ENCODE measurements at places on chromosomes 3 and 15.

- no peak for DNase-seq
Measured at GRCh38 chr15:33608714-33609113, 297.9 kb downstream of the RYR3 start.

GRCh38 chr3:89108291-89108550 is 800 bp downstream of the EPHA3 start:
- no peak for DNase-seq

- no peak for DNase-seq
Measured at GRCh38 chr3:105864212-105864611, 4.6 kb downstream of the CBLB start.

- no peak for DNase-seq
Measured at GRCh38 chr3:124200407-124200806, 208.5 kb upstream of the ROPN1 start.

GRCh38 chr3:20511863-20512505 is 326.0 kb upstream of the SGO1 start:
- DNase-seq: no peak

GRCh38 chr3:190017521-190018288 is 103.0 kb downstream of the P3H2 start:
- DNase-seq: no peak

GRCh38 chr15:100198442-100198841 is 143.3 kb downstream of the ADAMTS17 start:
- no peak for DNase-seq

DNA sequence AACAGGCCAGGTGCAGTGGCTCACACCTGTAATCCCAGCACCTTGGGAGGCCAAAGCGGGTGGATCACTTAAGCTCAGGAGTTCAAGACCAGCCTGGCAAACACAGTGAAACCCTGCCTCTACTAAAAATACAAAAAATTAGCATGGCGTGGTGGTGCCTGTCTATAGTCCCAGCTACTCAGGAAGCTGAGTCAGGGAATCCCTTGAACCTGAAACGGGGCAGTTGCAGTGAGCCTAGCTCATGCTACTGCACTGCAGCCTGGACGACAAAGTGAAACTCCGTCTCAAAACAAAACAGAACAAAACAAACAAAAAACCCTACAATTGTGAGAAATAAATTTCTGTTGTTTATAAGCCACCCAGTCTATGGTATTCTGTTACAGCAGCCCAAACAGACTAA is 94.7 kb downstream of the PIK3CB start:
- no peak for DNase-seq

DNA sequence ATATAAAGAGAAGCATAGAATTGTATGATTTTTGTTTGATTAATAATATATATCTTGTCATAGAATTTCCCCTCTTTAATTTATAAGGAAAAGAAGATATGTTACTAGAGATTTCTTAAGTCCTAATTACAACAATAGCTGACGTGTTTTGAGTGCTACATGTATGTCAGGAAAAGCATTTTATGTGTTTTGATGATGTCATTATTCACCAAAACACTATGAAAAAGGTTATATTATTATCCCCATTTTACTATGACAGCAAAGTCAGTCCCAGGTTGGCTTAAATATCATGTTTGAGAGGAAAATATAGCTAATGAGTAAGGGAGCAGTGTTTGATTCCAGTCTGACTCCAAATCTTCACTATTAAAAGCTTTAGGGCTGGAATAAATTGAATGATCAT is 428.4 kb upstream of the GOLIM4 start:
- DNase-seq: no peak

GRCh38 chr15:38885001-38885400 is 320.4 kb upstream of the RASGRP1 start:
- DNase-seq: no peak

DNA sequence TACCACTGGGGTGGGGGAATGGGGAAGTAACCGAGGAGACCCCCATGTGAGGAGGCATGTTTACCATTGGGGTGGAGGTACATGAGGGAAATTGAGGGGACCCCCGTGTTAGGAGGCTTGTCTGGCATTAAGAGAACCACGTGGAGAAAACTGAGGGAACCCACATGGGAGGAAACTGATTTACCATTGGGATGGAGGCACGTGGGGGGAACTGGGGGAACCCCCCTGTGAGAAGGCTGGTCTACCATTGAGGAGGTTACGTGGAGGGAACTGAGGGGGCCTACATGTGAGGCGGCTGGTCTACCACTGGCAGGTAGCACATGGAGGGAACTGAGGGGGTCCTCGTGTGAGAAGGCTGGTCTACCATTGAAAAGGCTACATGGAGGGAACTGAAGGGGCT is 159.4 kb downstream of the FBLN2 start:
- DNase-seq: peak; percentile 3

DNA sequence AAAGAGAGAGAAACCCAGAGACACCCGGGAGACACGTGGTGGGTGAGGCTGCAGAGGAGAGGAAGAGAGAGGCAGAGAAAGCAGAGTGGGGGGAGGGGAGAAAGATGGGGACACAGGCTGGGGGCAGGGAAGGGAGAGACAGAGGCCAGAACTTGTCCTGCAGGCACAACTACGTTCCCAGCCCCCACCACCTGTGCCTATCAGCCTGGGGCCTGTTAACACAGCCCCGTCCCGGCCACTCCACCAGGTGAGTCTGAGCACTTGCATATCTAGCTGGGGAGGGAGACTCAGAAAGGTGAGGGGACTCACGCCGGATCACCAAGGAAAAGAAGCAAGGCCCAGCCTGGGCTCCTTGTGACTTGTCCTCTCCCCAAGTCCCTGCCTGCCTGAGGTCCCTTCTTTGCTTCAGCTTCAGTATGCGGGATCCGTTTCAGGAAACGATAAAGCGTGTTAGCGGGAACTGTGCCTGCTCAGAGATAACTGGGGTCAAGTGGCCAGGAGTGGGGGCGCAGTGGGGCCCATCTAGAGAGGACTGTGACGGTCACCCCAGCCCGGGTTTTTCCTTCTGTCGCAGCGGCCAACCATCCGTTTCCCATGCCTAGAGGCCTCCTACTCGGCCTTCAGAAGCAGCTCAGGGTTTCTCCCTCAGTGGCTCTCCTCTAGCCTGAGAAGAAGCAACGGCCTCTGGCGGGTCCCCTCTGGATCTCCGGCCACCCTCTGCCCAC is 10.3 kb downstream of the LINGO1 start:
- DNase-seq: no peak

DNA sequence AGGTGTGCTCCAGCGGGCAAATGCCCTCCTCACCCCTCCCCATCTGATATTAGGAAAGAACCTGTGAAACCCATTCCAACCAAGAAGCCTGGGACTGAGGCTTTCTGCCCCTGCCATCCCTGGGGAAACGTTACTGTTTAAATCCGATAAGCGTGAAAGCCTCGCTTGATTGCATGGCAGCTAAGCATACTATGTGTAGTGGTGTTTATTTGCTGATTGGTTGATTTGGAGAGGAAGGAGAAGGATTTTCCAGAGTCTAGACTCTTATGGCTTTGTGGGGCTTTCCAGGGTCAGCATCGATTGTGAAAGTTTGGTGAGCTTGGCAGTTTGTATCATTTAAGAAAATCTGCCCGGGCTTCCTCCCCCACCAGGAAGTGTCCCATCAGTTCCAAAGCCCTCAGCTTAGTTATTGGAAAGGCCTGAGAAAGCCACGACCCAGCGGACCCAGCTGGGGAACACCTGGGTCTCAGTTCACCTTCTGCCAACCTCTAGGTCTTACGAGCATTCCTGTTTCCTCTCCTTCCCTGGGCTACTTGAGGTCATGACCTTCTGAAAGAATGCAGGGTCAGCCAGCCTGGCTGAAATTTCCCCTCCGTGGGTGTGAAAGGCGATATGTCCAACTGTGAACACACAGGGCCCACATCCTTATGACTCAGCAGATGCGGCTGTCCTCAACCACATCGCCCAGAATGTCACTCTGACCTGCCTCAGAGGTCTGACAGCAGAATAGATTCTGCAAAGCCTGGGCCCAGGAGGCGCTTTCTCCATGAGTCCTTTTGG is 62.8 kb upstream of the HERC1 start:
- DNase-seq: no peak

- DNase-seq: peak; percentile 58
Measured at GRCh38 chr3:170815340-170815739, 54.7 kb downstream of the RPL22L1 start.

DNA sequence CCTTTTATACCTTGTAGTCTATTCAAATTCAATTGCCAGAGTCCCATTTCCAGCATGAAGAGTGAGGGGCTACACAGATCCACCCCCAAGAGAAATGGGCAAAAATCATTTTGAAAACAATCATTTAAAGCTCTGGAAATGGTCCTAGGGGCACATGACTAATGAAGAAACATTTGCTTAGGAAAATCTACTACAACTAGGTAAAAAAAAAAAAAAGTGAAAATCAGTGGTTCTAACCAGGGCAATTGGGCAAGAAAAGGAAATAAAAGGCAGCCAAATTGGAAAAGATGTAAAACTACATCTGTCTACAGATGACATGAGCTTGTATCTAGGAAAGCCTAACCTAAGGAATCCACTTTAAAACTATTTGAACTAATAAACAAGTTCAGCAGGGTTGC is 9.4 kb downstream of the IMPG2 start:
- DNase-seq: no peak

DNA sequence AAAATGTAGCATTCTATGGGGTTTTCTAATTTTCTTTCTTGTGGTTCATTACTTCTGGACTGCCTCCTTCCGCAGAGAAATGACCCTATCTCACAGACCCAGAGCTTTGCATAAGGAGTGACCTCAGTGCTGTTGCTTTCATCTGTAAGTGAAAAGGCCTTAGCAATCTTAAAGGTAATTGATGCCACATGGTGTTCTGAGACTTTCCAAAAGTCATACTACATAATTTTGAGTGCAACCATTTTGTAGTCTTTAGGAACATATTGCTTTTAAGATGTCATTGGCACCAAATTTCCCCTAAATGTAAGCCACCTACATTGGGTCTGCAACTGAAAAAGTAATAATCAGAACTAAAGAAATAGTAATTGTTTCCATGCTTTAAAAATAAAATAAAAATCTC is 9.2 kb upstream of the HHLA2 start:
- no peak for DNase-seq

- no peak for DNase-seq
Measured at GRCh38 chr15:95669146-95669922, 661.2 kb upstream of the NR2F2 start.

GRCh38 chr3:140708815-140709214 is 31.0 kb downstream of the TRIM42 start:
- DNase-seq: no peak

- no peak for DNase-seq
Measured at GRCh38 chr3:52971895-52972294, 74.0 kb downstream of the SFMBT1 start.

GRCh38 chr3:5267889-5268288 is 80.4 kb downstream of the EDEM1 start:
- DNase-seq: no peak

- DNase-seq: no peak
Measured at GRCh38 chr3:183975981-183976662, 41.6 kb downstream of the ABCC5 start.

DNA sequence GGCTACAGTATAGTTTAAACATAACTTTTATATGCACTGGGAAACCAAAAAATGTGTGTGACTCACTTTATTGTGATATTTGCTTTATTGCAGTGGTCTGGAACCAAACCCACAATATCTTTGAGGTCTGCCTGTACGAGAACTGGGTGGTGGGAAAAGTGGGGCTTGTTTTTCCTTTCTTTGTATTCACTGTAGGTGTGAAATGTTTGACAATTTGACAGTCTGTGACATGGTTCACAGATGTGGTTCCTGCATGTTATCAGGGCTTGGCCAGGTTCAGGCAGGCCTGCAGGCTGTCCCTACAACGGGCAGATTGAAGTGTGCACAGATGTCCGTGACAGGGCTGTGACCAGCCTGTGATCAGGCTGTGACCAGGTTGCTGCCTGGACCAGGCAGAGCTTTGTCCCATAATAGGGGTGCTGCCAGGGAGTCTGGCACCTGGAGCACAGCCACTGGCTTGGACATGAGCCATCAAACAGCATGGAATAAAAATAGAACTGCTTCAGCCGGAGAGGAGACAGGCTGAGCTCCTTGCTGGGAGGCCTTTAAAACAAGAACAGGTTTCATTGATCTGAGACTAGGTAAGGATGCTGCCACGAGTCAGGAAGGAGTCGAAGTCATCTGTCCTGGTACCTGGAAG is 61.0 kb downstream of the KLF13 start:
- no peak for DNase-seq

- no peak for DNase-seq
Measured at GRCh38 chr15:90286678-90287077, 21.2 kb downstream of the NGRN start.

DNA sequence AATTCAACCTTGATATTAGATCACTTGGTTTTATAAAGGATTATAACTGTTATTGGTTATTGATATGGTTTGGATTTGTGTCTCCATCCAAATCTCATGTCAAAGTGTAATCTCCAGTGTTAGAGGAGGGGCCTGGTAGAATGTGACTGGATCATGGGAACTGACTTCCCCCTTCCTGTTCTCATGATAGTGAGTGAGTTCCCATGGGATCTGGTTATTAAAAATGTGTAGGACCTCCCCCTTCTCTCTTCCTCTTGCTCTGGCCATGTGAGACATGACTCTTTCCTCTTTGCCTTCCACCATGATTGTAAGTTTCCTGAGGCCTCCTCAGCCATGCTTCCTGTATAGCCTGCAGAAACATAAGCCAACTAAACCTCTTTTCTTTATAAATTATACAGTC is 136.0 kb upstream of the UBE2E2 start:
- DNase-seq: no peak

GRCh38 chr3:57951066-57951882 is 56.9 kb upstream of the FLNB start:
- DNase-seq: peak; percentile 70

DNA sequence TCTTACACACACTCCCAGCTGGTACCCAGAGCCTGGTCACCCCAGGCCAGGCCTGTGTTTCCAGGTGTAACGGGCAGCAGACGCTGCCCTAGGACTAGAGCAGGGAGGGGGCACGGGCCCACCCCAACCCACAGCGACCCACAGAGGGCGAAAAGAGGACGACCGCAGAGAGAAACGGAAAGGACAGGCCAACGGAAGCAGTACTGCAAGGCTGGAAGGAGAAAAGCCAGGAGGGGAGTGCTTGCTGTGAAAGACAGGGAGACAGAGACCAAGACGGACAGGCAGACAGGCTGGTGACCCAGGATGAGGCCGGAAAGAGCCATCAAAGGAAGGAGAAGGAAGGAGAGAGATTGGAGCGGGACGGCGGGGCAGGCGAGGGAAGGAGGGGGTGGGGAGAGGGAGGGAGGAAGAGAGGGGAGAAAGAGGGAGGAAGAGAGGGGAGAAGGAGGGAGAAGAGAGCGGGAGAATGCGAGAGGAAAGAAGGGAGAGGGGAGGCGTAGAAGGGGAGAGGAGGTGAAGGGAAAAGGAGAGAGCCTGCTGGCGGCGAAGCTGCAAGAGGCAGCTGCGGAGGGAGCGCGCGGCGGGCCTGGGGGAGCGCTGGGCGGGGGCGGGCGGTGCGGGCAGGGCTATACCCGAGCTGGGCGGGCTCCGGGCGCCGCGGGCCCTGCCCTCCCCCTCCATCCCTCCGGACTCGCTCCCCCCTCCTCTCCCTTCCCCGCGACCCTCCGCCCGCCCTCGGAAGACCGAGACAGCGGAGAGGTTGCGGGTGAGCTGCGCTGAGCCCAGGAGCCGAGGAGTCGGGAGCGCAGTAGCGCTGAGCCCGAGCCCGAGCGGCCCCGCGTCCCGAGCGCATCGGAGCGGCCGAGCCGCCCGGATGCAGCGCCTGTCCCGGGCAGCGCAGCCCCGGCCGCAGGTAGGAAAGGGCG is at the start of gene SLC6A1:
Gene SLC6A1, plus strand, starts transcription at position 732 of the 926 bp plus-strand sequence. CDS start 24,464 bp downstream, outside the sequence.
- DNase-seq: no peak
